Stimulated activated CD4-positive, alpha-beta T cell treated with anti-CD3 and anti-CD28 coated beads, Interleukin-1b, Interleukin-23, amount 100 ng/mL, for 4 hours (primary cell): ENCODE measurements at places on chromosomes 1 and 21.

DNA sequence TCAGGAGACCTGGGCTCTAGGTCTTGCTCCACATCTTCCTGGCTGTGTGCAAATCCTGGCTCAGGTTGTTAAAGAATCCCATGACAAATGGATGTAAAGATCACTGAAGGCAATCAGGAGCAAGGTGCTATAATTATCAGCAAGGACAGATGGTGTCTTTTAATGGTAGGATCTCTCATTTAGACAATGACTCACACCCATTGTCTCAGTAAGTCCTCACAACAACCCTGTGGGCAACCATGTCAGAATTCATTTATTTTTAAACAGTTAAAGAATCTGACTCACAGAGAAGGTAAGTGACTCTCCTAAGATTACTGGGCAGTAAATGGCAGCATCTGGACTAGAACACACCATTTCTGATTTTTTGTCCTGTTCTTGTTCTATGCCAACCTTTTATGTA lies 32.8 kb downstream of the RNASEL start:
- DNase-seq, result no peak

DNA sequence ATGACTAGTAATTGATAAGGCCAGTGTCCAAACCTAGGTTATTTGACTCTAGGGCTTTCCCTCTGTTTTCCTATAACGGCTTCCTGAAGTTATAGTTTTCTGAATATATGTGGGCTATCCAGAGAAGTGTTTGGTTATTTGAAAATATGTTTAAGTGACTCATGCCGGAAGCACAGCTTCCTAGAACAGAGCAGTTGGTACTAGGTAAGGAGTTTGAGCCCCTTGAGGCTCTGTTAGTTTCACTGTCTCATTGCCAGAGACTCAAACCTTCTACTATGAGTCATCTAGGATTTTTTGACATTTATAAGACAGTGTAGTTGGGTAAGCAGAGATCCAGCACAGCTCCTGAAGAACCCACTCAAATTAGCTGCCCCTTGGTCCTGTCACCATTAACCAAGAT lies 27.1 kb upstream of the LEPR start:
- no peak for DNase-seq

GRCh38 chr1:101044749-101045148 lies 19.2 kb upstream of the DPH5 start:
- no peak for DNase-seq

DNA sequence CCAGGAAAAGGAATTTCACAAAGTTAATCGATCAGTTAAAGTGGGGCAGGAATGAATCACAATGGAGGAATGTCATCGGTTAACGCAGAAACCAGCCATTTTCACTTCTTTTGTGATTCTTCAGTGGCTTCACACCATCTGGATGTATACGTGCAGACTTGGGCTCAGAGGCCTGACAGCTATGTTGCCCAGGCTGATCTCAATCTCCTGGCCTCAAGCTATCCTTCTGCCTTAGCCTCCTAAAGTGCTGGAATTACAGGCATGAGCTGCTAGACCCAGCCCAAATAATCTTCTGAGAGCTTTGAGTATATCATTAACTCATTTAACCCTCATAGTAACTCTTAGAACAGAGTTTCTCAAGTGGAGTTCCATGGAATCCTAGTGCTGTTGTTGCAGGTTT lies 126.5 kb upstream of the VANGL1 start:
- DNase-seq, result no peak

GRCh38 chr1:26126321-26127084 lies 14.9 kb downstream of the PDIK1L start:
- DNase-seq, result peak; percentile 33

GRCh38 chr1:63914706-63915105 lies 140.9 kb downstream of the ROR1 start:
- DNase-seq, result no peak

DNA sequence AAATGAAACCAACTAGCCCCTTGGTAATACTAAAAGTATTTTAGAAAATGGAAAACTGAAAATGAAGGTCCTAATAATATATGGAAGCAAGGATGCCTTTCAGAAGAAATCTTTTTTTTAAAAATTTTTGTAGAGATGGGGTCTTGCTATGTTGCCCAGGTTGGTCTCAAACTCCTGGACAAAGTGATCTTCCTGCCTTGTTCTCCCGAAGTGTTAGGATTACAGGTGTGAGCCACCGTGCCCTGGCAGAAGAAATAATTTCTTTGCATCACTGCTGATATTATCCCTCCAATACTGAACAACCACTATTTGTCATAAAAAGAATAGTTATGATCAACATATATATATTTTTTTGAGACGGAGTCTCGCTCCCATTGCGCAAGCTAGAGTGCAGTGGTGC lies 25.6 kb downstream of the SELENOF start:
- DNase-seq, result no peak

GRCh38 chr1:42318601-42319000 lies 16.4 kb downstream of the FOXJ3 start:
- no peak for DNase-seq
